ENCODE measurements at places on chromosomes 16 and 17.

DNA sequence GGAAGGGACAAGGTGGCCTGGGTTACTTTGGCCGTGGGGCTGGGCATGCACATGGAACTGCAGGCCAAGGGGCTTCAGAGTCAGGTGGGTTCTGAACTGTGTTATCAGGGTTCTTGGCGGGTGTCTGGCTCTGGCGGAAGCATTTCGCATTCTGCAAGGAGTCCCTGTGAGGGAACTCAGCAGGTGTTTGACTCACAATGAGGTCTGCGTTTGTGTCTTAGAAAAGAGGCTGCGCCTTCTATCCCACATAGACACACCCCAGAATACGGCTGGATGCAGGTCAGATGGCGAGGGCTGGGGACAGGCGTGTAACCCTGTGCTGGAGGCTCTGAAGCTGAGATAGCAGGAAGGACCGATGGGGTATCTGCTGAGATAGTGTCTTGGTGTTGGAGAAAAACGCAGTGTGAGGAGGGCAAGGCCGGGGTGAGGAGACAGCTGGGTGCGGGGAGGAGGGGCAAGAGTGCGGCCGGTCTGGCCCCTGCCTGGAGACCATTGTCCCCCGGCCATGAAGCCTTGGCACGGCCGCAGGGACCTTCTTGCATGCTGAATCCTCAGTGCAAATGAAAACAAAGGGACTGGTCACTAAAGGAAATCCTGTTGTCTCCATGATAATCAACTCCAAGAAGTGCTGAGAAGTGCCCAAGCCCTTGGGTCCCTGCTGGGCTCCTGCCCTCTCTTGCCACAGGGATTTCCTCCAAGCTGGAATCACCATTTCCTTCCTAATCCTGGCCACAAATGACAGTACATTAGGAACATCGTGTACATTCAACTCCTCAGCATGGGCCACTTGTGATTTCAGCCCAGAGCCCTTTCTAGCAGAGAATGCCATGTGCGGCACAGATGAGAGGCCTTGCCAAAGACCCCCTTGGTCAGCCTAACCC is 22.8 kb upstream of the MTSS2 start:
- DNase-seq: no peak

DNA sequence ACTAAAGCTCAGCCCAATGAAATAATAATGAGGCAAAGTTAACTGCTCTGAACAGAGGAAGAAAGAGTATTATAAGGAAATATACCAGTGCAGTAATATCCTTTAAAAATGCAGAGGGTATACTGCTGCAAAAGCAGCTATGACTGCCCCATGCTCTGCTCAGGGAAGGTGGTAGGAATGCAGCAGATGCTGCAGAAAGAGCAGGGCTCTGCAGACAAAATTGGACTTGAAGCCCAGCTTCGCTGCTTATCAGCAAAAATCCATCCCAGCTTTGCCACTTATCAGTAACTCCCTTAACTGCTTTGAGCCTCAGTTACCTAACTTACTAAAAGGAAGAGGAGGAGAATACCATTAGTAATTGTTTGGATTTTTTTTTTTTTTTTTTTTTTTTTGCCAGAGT is 533.8 kb upstream of the CDH5 start:
- DNase-seq: no peak

DNA sequence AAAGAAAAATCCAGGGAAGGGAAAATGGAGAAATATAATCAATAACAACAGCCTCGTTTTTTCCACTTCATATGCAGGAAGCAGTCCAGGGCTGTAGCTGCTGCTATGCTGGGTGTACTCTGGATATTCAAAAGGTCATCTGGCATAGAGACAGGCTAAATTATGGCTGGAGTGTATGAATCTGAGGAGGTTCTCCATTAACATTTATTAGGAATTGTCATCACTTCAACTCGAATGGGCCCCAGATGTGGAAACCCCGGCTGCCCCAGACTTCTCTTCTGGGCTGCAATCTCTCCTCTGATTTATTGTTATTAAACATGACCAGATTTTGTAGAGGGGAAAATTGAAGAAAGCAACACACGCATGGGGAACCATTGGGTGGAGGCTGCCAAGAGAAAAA is 33.5 kb upstream of the SKAP1 start:
- DNase-seq: peak; percentile 61

GRCh38 chr17:80647746-80648145 is 103.1 kb downstream of the RPTOR start:
- peak; percentile 54 for DNase-seq

Data from fibroblast of skin of left biceps (primary cell).